Stimulated activated CD4-positive, alpha-beta T cell treated with anti-CD3 and anti-CD28 coated beads, Interleukin-1b, Interleukin-23, amount 100 ng/mL, for 1 hour (primary cell): ENCODE measurements at places on chromosomes 2 and 18.

- no peak for DNase-seq
Observed at GRCh38 chr2:237529452-237530402, 36.6 kb upstream of the PRLH start.

DNA sequence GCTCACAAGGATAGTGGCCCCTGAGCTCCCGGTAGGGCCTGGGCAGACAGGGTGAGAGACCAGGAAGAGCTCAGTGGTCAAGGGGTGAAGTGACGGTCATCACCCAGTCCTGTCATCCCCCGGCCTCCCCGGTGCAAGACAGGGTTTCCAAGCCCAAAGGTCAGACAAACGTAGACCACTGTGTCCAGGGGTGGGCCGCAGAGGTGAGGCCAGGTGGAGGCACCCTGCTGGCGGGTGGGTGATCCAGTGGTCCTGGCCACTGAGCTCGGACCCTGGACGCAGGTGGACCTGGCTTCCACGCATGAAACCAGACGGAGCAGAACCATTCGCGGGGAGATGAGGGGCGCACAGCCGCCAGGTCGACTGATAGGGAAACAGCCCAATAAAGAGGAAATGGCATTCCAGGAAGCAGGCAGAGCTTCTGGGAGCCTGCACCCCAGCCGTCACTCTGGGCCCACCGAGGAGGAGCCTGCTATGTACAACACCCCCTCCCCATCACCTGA is 14.4 kb upstream of the SNED1 start:
- no peak for DNase-seq

GRCh38 chr2:138504546-138505235 is 3.1 kb downstream of the SPOPL start:
- no peak for DNase-seq

DNA sequence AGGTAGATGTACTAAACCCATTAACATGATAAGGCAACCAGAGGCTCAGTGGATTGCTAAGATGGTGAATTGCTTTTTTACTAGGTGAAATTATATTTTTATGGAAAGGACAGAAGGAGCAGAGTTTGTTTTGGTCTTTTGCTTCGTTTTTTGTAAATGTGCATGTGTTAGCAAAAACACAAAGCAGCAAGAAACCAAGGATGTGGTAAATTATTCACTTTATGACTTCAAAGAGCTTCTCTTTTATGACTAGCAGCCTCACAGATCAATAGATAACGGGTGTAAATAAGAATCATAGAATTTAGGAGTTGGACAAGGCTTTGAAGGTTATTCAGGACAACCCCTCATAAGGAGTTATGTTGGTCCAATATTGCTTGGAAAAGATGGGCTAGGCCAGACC is 615.0 kb downstream of the DPP10 start:
- DNase-seq, result no peak

- DNase-seq, result no peak
Observed at GRCh38 chr18:40088130-40088529, 1866.9 kb upstream of the PIK3C3 start.

GRCh38 chr2:51291762-51292551 is 260.0 kb upstream of the NRXN1 start:
- DNase-seq, result no peak

- no peak for DNase-seq
Observed at GRCh38 chr18:10877987-10878386, 271.4 kb downstream of the PIEZO2 start.

- no peak for DNase-seq
Observed at GRCh38 chr2:83899271-83899670, 559.8 kb downstream of the SUCLG1 start.

GRCh38 chr2:229380101-229380625 is 109.1 kb upstream of the PID1 start:
- no peak for DNase-seq

DNA sequence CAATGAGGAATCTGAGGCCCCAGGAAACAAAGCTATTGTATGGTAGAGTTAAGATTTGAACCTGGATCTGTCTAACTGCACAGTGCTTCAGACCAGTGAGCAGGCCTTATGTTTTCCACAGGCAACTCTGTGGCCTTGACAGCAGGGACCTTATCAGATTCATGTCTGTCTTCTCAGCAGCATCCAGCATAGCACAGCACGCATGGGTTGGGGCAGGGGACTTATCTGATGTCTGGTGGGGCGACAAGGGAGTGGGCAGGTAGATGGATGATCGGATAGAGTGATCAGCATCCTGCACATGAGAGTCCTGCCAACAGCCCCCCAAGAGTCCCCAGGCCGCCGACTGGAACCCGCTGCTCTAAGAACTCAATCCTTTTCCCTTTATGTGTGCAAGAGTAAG is 28.7 kb upstream of the KCNF1 start:
- no peak for DNase-seq

DNA sequence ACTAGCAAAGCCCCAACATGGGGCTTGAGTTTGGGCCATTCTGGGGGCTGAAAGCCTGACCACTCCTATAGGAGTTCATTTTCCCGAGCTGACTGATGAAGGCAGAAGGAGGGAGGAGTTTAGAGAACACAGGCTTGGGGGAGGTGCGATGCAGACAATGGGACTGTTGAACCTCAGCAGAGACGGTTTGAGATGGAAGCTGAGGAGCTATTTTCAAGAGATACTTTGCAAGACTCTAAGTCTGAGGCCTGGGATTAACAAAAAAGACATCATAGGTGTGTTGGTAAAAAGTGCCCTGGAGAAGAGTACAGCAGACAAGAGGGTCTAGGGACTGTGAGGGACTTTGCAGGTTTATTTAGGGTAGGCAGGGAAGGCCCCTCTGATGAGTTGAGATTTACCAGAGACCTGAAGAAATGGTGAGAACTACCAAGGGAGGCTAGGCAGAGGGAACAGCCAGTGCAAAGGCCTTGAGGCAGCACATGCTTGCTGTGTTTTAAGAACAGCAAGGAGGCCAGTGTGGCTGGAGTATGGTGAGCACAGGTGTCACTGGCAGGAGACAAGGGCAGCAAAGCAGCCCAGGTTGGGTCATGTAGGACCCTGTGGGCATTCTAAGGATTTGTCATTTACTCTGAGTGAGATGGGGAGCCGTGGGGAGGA is 31.6 kb downstream of the PCBP1 start:
- no peak for DNase-seq

GRCh38 chr2:229879191-229879950 is 42.4 kb downstream of the TRIP12 start:
- no peak for DNase-seq

- DNase-seq, result no peak
Observed at GRCh38 chr18:27695052-27695451, 481.9 kb downstream of the CDH2 start.

DNA sequence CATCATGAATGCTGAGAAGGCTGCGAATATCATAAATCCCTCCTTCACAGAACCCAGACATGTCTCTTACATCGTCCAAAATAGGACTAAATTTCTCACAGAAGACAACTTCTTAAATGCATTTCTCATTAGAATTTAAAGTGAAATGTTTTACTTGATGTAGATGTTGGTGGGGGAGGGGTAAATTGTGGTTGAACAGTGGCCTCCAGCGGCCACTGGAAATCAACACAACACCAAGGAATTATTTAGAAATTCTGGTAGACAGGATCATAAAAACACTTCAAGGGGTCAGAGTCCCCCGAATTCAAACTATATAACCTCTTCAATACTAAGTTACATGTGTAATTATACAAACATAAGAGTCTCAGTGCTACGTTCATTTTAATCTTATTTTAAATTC is 135.9 kb downstream of the ABCA12 start:
- no peak for DNase-seq

GRCh38 chr18:59822612-59823550 is 76.9 kb upstream of the PMAIP1 start:
- DNase-seq, result no peak

- no peak for DNase-seq
Observed at GRCh38 chr2:157486596-157487270, 42.8 kb upstream of the CYTIP start.

DNA sequence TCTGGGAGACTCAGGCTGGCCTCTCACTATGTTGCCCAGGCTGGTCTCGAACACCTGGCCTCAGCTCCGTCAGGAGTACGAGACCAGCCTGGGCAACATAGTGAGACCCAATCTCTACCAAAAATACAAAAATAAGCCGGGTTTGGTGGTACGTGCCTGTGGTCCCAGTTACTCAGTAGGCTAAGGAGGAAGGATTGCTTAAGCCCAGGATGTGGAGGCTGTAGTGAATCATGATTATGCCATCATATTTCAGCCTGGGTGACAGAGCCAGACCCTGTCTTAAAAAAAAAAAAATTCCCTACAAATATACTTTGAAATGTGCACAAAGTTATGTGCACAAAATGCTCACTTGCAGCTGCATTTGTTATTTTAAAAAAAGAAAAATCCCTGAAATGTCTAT is 26.3 kb upstream of the AGAP1 start:
- DNase-seq, result no peak

DNA sequence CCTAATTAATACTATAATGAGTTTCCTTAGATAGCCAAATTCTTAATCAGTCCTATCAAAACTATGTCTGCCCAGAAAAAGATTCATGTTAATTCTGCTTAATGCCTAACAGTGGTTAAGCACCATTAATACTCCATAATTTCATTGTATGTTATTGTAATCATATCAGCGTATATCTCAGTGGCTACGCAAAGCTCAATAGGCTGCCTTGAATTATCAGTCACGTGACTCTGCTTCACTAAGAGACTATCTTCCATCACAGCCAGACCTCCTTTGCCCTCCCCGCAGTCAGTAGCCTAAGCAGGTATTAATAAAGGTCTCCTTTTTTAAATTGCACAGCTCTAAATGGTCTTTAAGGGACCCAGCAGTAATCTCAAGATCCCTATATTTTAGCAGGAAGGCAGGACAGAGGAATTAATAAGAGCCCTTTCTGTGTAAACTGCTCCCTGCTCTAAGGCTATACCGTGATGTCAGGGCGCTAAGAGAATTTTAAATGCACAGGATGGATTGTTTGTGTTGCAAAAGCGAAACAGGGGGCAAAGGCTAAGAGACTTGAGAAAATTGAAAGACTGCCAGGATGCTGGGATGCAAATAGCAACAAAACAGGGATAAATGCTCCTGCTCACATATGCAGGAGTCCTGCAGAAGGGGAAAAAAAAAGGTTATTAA is 215.6 kb upstream of the POU3F3 start:
- no peak for DNase-seq

DNA sequence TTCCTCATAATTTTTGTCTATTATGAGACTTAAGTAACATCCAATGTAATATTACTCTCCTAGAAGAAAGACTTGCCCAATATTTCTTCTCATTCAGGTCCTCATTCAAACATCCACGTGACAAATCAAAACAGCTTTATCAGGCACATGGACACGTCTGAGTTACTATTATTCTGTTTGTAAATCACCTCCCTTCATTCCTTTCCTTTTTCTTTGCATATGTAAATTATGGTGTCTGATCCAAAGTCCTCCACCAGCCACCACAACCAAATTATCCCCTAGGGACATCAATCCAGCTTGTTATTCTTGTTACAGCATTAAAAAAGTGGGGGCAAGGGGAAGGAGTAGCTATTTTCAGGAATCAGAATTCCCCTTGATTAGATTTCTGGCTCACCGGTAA is 7.1 kb downstream of the TMEM163 start:
- no peak for DNase-seq

DNA sequence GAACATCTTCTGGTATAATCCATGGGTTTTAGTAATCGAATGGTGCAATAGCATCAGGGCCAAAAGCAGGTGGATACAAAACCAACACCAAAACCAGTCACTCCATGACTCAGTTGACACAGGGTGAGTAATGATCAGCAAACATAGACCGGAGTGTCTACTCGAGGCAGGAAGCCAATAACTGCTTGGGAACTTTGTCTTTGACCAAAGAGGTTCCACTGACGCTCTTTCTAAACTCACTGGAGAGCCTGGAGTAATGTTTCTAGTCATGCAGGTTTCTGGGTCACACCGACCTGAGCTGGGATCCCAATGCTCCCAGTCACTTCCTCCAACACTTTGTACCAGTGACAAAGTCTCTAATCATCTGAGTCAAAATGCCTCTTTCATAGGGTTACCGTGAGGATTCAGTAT is 30.9 kb downstream of the MREG start:
- DNase-seq, result no peak

- no peak for DNase-seq
Observed at GRCh38 chr2:113160962-113161361, 12.8 kb upstream of the PSD4 start.

DNA sequence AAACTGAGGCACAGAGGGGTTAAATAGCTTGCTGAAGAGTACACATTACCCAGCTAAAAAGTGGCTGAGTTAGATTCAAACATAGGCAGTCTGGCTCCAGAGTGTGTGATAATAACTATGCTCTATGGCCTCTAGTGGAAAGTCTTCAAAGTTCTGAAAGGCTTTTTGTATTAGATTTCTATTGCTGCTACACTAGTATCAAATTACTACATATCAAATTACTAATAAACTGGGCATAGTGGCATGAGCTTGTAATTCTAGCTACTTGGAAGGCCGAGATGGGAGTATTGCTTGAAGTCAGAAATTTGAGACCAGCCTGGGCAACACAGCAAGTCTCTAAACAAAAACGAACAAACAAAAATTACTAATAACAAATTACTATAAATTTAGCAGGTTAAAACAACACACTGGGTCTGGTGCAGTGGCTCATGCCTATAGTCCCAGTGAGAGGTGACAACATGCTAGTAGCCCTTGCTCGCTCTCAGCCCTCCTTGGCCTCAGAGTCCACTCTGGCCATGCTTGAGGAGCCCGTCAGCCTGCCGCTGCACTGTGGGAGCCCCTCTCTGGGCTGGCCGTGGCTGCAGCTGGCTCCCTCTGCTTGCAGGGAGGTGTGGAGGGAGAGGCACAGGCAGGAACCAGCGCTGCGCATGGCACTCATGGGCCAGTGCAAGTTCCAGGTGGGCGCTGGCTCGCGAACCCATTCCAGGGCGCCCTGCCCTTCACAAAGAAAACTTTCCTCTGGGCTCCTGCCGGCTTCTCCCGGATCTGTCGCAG is 38.2 kb upstream of the TWSG1 start:
- no peak for DNase-seq

GRCh38 chr18:24000613-24001490 is 13.7 kb upstream of the TTC39C start:
- no peak for DNase-seq

DNA sequence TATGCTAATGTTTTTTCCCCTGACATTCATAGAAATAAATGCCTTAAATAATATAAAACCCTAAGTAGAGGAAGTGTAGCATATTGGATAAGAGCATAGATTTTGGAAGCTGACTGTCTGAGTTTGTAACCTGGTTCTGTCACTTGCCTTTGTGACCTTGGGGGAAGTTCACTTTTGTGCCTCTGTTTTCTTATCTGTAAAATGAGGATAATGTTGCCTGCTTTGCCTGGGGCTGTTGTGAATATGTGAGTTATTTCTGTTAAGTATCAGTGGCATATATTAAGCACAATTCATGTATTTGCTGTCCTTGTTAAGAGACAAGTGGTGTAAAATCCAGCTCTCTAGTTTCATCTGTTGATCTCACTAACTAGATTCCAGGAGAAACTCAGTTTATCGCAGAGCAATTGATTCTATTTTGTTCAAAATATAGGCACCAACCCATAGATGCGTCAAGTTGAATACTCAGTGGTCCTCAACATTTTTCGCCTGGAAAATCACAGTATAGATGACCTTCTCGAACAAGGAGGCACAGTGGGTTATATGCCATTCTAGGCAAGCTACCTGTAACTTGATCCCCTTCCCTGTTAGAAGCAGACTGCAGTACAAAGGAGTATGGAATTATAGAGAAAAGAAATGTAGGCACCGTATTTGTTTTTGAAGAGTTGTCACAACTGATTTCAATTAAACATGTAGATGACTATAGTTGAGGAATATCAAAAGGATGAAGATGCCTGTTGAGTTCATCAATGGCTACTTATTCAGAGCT is 67.0 kb downstream of the SOCS6 start:
- DNase-seq, result no peak

GRCh38 chr18:80041424-80041823 is 7.2 kb downstream of the RBFA start:
- no peak for DNase-seq
